ENCODE measurements at places on chromosomes 1 and 21. TPM values are rescaled to one million over a fixed set of nuclear protein-coding genes. Genes with fewer than 3 reads are reported as not detected.

Gene LRRC7
- total RNA-seq = 0.20 TPM

Gene GRHL3
- 3.1 TPM for total RNA-seq

Gene MTF2
- 14.0 TPM for total RNA-seq

Gene OR2L8
- total RNA-seq = not detected

Gene HRNR
- total RNA-seq = not detected

- DNase-seq = no peak
Observed at GRCh38 chr1:146029117-146029516, 7.6 kb upstream of the HJV start.

- DNase-seq = no peak
Observed at GRCh38 chr1:91872000-91872399, 14.0 kb downstream of the TGFBR3 start.

DNA sequence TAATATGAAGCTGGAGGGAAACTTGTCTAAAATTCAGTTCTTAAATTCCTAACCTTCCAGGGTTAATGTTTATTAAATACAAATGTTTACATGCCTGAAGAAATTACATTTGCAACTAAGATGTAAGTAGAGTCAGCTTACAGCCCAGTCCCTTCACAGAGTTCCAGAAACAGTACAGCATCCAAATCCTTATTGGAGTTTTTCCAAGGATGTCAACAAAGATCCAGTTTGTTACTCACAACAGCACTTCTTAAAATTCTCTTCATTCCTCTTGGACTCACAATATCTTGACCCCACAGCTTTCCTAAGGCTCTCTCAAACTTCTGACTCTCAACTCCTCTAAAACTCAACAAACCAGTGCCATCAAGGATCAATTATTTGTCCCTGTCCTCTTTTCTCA, 50.1 kb upstream of the RWDD3 start:
- no peak for DNase-seq

GRCh38 chr1:9758559-9759121, 65.1 kb downstream of the CLSTN1 start:
- no peak for DNase-seq
